Transverse colon (tissue), 4 donors: ENCODE measurements at places on chromosomes 5 and 9. TPM values are rescaled to one million over a fixed set of nuclear protein-coding genes. Genes with fewer than 3 reads are reported as not detected.

DNA sequence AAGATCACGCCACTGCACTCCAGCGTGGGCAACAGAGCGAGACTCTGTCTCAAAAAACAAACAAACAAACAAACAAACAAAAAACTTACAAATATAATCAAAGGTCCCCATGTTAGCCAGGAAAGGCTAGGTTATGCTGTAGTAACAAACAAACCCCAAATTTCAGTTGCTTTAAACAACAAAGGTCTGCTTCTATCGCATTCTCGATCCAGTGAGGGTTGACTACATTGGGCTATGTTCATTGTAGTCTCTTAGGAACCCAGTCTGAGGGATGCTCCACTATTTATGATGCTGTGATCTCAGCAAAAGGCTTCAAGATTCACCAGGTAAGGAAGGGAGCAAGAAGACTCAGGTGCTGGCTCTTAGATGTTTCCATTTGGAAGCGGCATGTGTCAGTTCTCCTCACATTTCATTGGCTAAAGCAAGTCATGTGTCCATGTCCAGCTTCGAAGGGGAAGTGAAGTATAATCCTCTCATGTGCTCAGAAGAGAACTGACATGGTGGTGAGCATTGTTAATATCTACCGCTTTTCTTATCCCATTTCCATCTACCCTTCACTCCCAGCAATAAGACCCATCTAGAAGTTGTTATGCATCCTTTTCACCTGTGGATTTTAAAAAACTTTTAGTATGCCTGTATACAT is 26.5 kb upstream of the NEK6 start:
- no peak for DNase-seq
- H3K27me3 ChIP-seq = no peaks in the 10 kb centered on the region
- H3K4me1 ChIP-seq = no peaks in the 10 kb centered on the region
- H3K27ac ChIP-seq = no peak overlapping the region
- no peak overlapping the region for H3K4me3 ChIP-seq
- H3K36me3 ChIP-seq = no peaks in the 10 kb centered on the region

- H3K4me3 ChIP-seq = no peak overlapping the region
- H3K36me3 ChIP-seq = peaks cover 5% of the 10 kb centered on the region
- peaks cover 50% of the 10 kb centered on the region for H3K4me1 ChIP-seq
- no peaks in the 10 kb centered on the region for H3K27me3 ChIP-seq
Observed at GRCh38 chr5:68285075-68285840, 69.7 kb downstream of the PIK3R1 start.

FBP1 gene
- 46.2 TPM for total RNA-seq

DNA sequence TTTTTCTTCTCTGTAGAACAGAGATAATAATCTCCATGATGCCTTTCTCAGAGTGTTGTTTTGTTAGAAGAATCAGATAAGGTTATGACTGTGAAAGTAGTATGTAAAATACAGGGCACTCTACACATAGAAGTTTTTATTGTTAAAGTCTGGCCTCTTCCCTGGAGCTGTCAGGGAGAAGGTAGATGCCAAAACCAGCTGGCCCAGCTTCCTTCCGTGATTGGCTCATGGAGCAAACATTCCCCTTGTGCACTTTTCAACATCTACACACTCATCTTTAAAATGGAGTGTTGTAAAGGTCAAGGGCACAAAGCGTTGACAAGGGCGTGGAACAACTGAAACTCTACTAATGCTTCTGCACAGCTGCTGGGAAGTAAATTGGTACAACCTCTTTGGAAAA is 7.4 kb upstream of the RNF183 start:
- H3K36me3 ChIP-seq = no peaks in the 10 kb centered on the region
- no peaks in the 10 kb centered on the region for H3K27me3 ChIP-seq
- no peak overlapping the region for H3K4me3 ChIP-seq
- no peak for DNase-seq
- H3K4me1 ChIP-seq = no peaks in the 10 kb centered on the region
